ENCODE measurements at places on chromosomes 16 and 17.
A peak's percentile ranks its signal among the peaks of the same experiment; 100 is the strongest.

DNA sequence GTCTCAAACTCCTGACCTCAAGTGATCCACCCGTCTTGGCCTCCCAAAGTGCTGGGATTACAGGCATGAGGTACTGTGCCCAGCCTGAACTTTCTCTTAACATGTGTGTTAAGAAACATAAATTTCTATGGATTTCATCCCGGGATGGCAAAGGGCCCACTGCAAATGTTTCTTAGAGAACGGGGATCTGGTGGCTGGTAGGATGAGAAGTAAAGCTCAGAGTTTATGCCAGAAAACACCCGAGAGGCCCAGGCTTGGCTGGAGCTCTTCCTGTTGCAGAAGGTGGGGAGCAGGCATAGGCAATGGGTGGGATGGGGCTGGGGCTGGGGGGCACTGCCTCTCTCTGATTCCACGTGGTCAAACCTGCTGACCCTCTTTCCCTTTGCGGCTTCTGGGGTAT is 5.6 kb upstream of the CARHSP1 start:
- DNase-seq: peak; percentile 87

- no peak for DNase-seq
Observed at GRCh38 chr17:32692179-32692578, 184.7 kb downstream of the MYO1D start.

- no peak for DNase-seq
Observed at GRCh38 chr17:46983782-46984181, 4.7 kb upstream of the RPRML start.

DNA sequence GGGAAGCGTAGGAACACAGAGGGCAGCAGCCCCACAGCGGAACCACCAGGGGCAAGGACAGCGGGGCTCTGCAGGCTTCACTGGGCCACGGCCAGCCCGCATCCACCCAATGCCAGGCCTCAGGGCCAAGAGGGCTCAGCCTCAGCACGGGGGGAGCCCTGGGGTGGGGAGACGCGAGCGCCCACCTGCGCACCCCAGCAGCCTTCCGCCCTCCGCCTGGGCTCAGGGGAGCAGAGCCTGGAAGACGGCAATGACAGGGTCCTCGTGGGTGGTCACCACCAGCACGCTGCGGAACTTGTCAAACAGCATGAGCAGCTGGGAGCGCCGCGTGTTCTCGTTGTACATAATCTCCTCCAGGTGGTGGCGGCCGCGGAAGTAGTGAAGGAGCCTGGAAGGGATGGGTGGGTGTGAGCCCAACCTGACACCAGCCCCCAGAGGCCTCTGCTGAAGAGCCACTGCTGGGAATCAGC is 8.5 kb downstream of the MPG start:
- no peak for DNase-seq

- DNase-seq: no peak
Observed at GRCh38 chr17:44280392-44280937, 12.5 kb upstream of the SLC4A1 start.
